Glutamatergic neuron (in vitro differentiated cells): ENCODE measurements at places on chromosomes 16 and 17. TPM values are rescaled to one million over a fixed set of nuclear protein-coding genes. Genes with fewer than 3 reads are reported as not detected.

GRCh38 chr16:58960484-58960883 is 226.4 kb upstream of the GOT2 start:
- H3K27ac ChIP-seq, result no peak overlapping the region
- H3K4me1 ChIP-seq, result no peaks in the 10 kb centered on the region
- H3K4me3 ChIP-seq, result no peak overlapping the region
- no peaks in the 10 kb centered on the region for H3K27me3 ChIP-seq
- DNase-seq, result no peak

DNA sequence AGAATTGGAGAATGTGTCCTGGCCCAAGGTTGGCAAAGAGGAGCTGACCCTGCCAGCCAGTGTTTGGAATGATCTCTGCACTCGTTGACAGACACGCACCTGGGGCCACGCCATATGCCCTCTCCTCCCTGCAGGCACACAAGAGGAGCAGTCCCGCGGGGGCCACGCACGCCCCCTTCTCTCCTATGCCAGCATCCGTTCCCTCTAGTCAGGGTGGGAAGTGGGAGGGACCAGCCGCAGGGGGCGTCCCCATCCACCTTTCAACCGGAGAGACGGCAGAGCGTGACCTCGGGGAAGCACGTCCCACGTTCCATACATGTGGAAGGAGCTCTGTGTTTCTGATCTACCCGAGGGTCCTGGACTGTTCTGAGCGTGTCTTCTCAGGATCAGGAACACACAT is 86.9 kb upstream of the ZNF750 start:
- H3K36me3 ChIP-seq, result peaks cover 20% of the 10 kb centered on the region
- DNase-seq, result no peak
- H3K27me3 ChIP-seq, result peaks cover 6% of the 10 kb centered on the region
- no peak overlapping the region for H3K4me3 ChIP-seq
- H3K4me1 ChIP-seq, result peaks cover 2% of the 10 kb centered on the region

HASPIN gene
- 2.3 TPM for total RNA-seq

C16orf96 gene
- total RNA-seq, result 0.83 TPM
